Body of pancreas (tissue), 4 donors: ENCODE measurements at places on chromosomes 12 and 14.

DNA sequence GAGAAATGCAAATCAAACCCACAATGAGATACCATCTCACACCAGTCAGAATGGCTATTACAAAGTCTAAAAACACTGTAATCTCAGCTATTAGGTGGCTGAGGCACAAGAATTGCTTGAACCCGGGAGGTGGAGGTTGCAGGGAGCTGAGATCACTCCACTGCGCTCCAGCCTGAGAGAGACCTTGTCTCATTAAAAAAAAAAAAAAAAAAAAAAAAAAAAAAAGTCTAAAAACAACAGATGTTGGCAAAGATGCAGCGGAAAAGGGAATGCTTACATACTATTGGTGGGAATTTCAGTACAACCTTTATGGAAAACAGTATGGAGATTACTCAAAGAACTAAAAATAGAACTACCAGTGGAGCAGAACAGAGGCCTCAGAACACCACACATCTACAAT, 19.0 kb upstream of the ATF7 start:
- no peak for DNase-seq

DNA sequence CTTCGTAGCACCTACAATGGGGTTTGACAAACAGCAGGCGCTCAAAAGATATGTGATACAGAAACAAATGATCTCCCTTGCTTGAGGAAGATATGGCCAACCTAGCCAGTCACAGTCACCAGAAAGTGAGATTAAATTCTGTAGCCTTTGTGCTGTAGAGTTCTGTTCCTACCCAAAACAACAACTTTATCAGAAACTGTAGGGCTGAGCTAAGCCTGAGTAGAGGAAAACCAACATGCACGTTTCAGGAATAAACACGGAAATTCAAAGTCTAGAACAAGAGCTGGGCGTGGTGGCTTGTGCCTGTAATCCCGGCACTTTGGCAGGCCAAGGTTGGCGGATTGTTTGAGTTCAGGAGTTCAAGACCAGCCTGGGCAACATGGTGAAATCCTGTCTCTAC, 23.0 kb downstream of the AICDA start:
- DNase-seq = no peak

DNA sequence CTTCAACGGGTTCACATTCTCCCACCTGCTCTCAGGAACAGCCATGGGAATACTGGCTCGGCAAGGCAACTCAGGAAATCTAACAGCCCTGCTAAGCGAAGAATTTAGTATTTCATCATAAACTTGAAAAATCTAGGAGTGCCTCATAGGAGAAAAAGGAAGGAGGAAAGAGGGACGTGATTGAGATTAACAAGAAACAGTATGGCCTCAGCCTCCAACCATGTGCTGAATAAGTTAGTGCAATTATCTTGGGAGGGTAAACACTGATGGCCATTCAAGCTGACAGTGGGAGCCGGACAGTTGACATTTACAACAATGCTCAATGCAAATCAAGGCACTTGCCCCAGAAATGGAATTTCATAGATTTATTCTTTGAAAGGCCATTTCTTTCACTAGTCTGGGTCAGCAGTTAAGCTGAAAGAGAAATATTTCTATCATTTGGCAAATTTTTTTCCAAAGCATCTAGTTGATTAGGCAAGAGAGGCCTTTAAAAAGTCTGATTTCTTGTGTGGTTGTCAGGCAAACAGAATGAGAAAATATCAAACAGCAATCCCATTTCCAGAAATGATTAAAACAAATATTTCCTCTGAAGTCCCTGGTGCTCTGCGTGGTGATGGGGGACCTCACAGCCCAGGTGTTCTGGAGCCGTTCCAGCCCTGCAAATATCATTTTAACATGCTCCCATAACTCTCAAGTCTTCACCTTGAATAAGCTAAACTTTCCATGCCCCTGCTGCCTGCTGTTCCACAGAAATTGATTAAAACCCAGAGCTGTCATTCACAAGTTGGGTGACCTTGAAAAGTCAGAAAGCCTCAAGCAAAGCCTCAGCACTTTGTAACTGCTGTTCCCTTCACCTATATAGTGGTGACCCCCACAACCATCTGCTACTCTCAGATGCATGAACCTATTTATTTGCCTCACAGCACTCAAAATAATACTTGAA, 121.6 kb downstream of the PHLDA1 start:
- DNase-seq = peak; percentile 31

GRCh38 chr14:88866305-88866704, 41.9 kb downstream of the TTC8 start:
- DNase-seq = no peak

GRCh38 chr12:2645460-2645859, 149.3 kb upstream of the FKBP4 start:
- no peak for DNase-seq
